Inflammatory macrophage (primary cell): ENCODE measurements at places on chromosomes 13 and 19.

DNA sequence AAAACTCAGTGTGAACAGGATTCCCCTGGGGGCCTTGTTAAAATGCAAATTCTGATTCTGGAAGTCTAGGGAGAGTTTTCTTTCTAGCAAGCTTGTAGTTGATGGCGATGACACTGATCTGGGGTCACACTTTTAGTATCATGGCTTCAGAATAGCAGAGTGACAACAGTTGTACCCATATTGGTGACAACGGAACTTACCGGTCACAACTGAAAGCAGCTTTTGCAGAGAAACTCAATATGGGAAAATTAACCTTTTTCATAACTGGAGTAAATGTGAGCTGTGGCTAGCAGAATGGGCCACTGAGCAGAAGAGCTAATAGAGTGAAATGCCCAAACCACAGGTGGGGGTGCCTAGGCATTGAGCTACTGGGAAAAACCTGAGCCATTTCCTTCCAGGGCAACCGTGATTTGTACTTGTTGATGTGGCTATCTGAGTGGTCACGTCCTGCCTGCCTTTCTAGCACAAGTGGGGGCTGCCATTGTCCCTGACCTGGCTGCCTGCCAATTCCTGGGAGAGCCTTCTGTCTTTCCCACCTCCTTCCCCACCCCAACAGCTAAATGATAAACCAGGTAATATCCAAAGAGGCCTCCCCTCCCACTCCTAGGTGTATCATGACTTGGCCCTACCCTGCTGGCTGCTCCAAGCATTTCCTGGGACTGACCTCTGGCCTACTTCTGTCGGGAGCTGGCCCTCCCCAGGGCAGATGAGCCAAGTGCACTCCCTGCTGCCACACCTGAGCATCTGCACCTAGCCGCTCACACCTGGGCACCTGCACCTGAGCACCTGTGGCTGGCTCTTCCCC lies 1.7 kb upstream of the SLC10A2 start:
- no peak for DNase-seq

- DNase-seq: no peak
Measured at GRCh38 chr13:52949742-52950141, 78.9 kb upstream of the OLFM4 start.

DNA sequence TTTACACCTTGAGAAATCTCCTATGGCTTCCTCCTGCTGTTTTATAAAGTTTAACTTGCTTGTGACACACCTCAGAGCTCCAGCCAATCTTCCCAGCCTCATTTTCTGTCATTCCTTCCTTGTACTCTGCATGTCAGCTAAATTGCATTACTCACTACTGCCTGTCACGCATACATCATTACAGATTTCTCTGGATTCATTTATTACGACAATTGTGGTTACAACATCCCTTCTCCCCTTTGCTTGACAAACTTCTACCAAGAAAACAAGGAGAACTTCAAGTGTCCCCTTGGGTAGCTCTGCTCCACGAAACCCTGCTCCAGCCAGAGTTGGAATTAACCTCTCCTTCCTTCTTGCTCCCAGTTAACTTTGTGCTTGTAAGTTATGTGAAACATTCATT lies 22.0 kb upstream of the GPR18 start:
- peak; percentile 92 for DNase-seq

GRCh38 chr19:31168106-31168625 lies 181.1 kb downstream of the TSHZ3 start:
- no peak for DNase-seq

DNA sequence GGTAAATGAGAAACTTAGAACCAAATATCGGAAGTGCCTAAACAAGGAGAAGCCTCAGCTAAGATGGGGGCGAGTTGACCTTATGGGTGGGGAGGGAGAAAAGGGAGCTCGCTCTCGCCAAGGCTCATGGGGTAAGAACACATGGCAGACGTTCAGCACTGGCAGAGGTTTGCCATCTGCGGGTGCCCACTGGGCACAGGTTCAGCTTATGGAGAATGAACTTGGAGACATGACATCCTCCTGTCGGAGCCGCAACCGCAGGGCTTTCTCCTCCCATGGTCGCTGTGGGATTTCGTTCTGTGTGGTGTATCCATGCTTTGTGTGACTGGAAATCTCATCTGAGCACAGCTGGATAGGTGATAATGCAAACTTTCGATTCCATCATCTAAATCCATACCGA lies 36.1 kb upstream of the PEPD start:
- no peak for DNase-seq

- peak; percentile 54 for DNase-seq
Measured at GRCh38 chr19:45901432-45901911, 941 bp downstream of the MYPOP start.

- DNase-seq: no peak
Measured at GRCh38 chr13:98397221-98397620, 179.7 kb downstream of the STK24 start.

DNA sequence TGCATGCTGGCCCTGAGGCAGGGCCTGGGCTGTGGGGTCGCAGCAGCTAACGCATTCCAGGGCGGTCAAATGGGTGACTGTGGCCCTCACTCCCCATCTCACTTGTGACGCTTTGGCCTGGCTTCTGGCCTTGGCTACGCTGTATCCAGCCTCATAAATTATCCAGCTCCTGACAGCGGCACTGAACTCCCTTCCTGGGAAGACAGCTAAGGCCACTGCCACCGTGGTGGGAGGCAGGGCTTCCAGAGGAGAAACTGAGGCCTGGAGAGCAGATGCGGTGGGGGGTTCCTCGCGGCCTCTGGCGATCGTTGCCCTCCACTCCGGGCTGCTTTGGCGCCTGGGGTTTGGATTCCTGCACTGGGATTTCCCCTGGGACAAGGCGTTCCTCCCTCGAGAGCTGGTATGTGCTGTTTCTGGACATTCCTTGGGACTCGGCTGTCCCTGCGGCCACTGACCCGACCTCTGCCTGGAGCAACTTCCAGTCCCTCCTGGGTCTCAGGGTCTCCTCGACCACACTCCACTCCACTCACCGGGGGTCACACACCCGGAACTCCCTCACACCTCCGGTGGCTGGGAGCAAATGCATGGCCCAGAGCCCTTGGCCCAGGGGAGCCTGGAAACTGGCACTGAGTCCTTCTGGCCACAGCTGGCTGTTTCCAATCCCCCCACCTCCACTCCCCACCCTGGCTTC lies 3.4 kb downstream of the TBXA2R start:
- DNase-seq: no peak

GRCh38 chr13:51532736-51533197 lies 51.5 kb upstream of the WDFY2 start:
- DNase-seq: peak; percentile 72

DNA sequence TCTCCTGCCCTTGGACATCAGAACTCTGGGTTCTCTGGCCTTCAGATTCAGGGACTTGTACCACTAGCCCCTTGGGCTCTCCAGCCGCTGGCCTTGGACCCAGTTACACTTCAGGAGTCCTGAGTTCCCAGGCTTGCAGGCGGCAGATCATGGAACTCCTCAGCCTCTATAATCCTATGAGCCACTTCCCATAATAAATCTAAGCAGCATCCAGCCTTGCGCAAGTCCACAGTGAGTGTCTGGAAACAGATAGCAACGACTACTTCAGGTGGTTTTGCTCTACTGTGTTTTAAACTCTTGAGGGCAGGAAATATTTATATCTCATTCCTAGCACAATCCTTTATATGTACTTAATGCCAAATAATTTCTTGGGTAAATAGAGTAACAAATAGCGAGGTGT lies 92.3 kb downstream of the COL4A1 start:
- DNase-seq: no peak

DNA sequence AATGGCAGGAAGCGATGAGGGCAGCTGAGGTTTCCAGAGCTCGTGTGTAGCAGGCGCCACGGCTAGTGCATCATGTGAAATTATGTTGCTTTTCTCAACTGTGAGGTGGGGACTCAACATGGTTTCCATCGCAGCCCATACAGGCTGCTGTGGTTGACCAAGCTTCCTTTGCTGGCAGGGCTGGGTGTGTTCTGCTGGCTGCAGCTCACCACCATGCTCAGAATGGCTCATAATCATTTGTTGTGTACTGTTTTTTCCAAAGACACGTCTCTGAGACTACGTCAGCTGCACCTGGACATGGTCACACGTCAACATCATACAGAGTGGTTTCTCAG lies 16.1 kb upstream of the RASA3 start:
- no peak for DNase-seq

- no peak for DNase-seq
Measured at GRCh38 chr19:42154471-42155323, 22.5 kb upstream of the POU2F2 start.

DNA sequence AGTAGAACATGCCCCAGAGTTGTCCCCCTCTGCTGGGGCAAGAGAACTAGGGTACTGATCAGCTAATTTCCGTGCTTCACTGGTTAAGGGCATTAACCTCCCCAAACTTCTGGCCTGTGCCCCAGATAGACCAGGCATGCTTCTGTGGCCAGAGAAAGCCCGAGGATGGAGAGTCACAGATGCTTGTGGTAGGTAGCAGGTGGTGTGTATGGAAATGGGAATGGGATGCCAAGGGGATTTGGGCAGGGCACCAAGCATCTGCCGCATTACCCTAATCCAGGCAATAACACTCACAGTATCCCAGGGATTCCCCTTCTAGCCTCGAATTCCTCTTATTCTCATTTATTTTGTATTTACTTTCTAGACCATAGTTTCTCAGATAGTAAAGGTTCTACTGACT lies 124.8 kb upstream of the KLF12 start:
- DNase-seq: no peak

- DNase-seq: no peak
Measured at GRCh38 chr13:51147732-51148131, 36.7 kb upstream of the C13orf42 start.

- no peak for DNase-seq
Measured at GRCh38 chr19:31347354-31347753, 1.9 kb downstream of the TSHZ3 start.

DNA sequence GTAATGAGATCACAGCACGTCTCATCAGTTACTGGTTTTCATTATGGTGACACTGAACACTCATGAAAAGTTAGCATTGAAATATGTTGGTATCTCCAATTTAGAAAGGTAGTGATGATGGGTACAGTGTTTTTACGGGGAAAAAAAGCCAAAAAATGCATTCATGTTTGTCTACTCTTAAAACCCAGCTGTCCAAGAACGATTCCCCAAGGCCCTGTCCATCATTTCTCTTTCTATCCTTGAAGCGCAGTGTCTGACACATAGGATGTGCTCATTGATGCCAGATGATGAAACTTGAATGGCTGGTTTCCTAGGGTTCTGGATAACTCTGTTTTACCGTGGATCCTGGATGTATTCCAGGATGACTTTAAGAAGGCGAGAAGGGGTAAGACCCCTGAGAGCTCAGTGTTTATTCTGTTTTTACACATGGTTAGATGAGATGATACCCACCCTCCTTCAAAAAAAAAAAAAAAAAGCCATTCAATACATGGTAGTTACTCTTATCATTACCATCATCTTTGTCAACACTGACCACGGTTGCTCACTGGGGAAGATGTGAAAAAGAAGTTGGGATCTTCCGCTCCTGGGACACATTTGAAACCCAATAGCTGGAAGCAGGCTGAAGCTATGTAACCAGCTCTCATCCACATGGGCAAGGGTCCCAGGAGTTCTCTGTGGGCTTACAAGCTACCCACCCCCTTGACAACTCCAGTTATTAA lies 22.5 kb downstream of the SERP2 start:
- DNase-seq: no peak

- no peak for DNase-seq
Measured at GRCh38 chr13:33022986-33023385, 6.8 kb downstream of the KL start.

DNA sequence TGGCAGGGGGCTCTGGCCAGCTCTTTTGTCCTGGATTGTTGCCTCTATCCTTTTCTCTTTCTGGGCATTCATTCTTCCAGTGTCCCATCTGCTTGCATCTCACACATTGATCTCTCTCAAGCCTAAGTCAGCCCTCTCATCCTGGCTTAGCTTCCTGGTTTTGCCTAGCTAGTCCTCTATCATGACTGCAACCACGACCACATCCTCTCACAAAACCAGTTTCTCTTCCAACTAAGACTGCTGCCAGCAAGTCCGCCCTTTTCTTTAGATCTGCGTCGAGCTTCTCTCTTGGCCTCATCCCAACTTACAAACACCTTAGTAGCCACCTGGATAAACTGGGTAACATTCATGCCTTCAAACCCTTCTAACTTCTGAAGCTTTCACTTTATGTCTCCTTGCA lies 212.2 kb upstream of the HTR2A start:
- DNase-seq: no peak

GRCh38 chr13:43478902-43479301 lies 307.9 kb downstream of the ENOX1 start:
- peak; percentile 47 for DNase-seq

- DNase-seq: no peak
Measured at GRCh38 chr19:8148410-8149260, 757 bp downstream of the FBN3 start.

GRCh38 chr13:30074431-30074830 lies 224.0 kb upstream of the UBL3 start:
- no peak for DNase-seq

- no peak for DNase-seq
Measured at GRCh38 chr19:48064509-48064908, 20.6 kb upstream of the CABP5 start.

- DNase-seq: no peak
Measured at GRCh38 chr19:33132021-33132420, at the start of gene WDR88. TSS of gene WDR88 (plus strand) at chr19:33132114. CDS start at chr19:33132170, 56 bp downstream.

DNA sequence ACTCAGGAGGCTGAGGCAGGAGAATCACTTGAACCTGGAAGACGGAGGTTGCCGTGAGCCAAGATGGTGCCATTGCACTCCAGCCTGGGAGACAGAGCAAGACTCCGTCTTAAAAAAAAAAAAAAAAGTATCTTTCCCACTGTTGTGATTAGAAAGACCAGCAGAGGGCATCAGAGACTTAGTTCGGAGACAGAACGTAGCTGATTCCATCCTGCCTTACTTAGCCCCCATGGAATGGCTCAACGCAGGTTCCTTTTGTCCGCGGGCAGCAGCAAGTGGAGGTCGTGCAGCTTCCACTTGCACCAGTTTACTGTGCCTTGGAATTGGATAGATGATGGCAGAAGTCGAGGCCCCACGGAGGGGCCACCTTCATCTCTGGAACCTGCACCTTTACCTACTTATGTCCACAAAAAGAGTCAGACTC lies 8.1 kb downstream of the TIMM29 start:
- peak; percentile 77 for DNase-seq

- no peak for DNase-seq
Measured at GRCh38 chr19:42561512-42561911, 33.2 kb downstream of the CEACAM8 start.

GRCh38 chr13:38255600-38255999 lies 94.1 kb upstream of the UFM1 start:
- no peak for DNase-seq

DNA sequence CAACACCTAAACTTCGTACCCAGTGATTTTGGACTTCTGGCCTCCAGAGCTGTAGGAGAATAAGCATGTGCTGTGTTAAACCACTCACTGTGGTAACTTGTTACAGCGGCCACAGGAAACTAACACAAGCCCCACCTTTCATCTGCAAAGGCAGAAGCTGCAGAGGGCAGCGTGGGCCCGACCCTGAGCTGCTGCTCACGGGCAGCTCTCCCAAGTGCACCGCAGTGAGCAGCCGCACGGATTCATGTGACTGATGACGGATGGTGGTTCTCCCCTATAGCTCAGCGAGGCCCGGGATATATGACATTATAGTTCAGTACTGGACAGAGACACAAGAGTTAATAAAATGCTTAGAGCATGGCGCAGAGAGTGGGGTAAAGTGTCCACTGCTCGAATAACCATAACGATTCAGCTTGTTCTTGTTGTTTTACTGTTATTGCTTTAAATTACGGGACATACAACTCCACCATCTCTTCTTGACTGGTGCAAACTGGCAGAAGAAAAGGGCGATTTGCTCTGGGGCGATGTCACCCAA lies 21.9 kb downstream of the VRK3 start:
- DNase-seq: no peak
